ENCODE measurements at places on chromosomes 12 and 14. TPM values are rescaled to one million over a fixed set of nuclear protein-coding genes. Genes with fewer than 3 reads are reported as not detected.

DNA sequence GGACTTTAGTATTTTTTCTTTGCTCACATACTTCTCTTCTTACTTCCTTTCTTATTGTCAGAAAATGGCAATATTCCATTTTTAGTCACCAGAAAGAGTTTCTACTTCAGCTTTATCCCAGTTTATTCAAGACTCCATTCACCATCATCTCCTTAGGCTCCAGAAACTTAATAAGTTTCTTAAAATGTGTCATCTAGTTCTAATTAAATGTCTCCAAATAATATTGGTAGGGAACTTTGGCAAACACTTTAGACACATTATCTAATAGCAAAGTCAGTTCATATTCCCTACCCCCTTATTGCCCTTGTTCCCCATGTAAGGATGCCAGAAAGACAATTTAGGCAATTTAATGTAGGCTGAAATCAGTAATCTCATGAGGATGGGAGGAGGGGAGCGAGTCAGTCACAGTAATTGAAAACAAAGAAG lies 15.1 kb downstream of the EPYC start:
- no peak for DNase-seq

- peak; percentile 35 for DNase-seq
These were observed 17.6 kb upstream of the NR4A1 start for GRCh38 chr12:52033446-52034140.

DNA sequence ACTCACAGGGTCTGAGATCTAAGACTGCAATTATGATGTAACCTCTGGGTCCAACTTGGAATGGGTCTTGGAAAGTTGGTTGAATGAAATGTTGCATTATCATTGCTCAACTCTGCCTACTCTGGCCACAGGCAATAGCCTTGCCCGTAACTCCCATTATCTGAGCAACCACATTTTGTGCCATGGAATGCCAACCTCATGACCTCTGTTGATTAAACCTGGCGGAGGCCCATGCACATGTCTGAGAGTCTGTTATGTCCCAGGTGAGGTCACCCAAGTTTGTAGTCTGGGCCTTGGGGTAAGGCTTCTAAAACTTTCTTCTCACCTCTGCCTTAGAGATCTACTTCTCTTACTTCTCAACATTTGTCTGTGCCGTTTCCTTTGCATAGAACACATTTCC lies 140.9 kb downstream of the TBX5 start:
- no peak for DNase-seq

DNA sequence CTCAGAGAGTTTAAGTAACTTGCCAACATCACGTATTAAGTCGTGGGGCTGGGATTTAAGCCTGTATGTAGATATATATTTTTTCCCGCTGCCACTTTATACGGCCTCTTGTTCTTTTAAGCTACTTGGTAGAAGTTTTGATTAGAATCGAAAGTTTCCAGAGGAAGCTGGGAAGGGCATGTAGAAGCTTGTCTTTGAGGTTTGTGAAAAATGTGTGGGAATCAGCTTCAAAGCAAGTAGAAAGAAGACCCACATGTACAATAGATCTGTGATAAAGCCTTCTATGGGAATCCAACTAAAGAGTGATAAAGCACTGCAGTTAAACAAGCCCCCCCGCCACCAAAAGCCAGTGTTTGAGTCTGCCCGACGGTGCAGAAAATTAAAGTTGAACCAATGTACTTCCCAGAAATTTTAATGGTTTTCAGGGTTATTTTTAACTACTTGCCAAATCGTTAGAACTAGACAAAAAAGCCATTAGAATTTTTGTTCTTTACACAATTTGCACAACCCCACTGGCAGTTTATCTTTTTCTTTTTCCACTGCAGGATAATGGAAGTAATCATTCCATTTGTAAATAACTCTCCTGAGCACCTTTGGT lies 25.5 kb downstream of the SERPINA11 start:
- no peak for DNase-seq

DNA sequence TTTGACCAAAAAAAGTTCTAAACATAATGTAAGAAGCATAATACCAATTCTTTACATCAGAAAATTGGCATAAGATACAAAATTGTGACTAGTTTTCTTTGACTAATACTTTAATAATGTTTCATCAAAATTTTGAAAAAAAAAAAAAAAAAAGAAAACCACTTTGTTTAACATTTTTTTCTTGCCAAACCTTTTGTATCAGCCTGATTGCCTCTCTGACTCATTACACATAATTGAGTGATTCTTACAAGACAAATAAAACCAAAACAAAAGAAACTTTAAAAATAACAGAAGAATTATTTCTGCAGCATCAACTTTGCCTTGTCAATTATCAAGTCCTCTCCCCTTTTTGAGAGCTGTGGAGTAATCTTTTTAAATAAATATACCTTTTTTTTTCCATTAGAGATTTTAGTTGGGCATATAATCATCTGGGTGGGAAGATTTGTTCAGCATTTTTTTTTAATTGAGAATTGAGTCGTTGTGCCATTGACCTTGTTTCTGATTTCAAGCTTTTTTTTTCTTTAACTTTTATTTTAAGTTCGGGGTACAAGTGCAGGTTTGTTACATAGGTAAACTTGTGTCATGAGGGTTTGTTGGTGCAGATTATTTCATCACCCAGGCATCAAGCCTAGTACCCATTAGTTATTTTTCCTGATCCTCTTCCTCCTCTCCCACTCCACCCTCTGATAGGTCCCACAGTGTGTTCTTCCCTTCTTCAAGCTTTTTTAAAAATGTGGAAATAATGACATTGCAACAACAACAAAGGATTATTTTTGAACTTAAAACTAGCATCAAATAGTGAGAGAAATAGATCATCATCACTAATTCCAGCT lies 45.8 kb upstream of the HMGA2 start:
- no peak for DNase-seq

- DNase-seq, result no peak
These were observed 176.3 kb downstream of the ESR2 start for GRCh38 chr14:64117671-64118402.

DNA sequence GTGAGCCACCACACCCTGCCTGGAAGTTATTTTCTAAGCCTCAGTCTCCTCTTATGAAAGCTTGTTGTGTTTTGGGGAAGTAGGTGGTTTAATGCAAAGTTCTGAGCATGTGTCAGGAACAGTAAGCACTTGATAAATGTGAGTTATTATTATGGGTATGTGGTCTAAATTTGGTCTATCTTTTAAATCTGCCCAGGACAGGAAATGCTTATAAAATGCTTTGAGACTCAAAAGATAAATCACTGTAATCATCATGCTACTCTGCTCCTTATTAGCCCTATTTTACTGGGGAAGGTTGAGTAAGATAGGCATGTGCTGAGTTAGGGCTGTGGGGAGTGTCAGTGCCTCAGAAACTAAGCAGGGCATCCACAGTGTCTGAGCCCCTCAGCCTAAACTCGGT lies 13.1 kb upstream of the SRSF5 start:
- no peak for DNase-seq

GRCh38 chr12:92732216-92732615 lies 29.4 kb downstream of the PLEKHG7 start:
- no peak for DNase-seq

GRCh38 chr12:56010111-56010570 lies 10.7 kb upstream of the IKZF4 start:
- no peak for DNase-seq

DNA sequence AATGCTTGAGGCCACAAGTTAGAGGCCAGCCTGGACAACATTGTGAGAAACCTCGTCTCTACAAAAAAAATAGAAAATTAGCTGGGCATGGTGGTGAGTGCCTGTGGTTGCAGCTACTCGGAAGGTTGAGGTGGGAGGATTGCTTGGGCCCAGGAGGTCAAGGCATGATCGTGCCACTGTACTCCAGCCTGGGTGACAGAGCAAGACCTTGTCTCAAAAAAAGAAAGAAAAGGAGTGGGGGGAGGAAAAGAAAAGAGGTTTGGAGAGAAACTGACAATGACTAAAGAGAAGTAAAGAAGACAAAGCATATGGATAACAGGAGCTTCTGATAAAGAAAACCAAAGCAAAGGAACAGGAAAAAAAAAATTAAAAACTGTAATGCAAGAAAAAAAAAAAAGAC lies 37.4 kb upstream of the SELPLG start:
- no peak for DNase-seq

DNA sequence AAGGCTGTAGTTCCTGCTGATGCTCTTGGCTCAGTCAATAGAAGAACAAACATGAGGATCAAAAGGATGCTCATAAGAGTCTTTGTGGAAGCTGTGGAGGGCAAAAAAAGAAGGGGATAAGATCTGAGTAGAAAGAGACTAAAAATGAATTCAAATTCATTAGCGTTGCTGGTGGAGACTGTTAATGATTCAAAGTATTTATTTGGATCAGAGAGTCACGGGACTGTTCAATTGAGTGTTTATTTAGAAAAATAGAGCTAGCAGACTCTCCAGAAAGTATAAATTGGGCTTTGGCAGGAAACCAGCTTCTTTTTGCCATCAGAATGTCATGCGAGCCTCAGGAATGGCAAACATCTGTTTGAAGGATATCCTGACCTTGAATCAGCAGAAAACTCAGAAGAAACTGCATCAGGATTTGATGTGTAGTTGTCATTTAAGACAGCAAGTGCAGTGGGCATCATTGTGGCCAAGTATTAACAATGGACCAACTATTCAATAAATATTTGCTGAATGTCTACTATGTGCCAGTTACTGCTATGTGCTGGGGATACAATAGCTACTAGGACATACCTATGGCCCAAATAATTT lies 126.4 kb downstream of the TBC1D30 start:
- DNase-seq, result no peak

DNA sequence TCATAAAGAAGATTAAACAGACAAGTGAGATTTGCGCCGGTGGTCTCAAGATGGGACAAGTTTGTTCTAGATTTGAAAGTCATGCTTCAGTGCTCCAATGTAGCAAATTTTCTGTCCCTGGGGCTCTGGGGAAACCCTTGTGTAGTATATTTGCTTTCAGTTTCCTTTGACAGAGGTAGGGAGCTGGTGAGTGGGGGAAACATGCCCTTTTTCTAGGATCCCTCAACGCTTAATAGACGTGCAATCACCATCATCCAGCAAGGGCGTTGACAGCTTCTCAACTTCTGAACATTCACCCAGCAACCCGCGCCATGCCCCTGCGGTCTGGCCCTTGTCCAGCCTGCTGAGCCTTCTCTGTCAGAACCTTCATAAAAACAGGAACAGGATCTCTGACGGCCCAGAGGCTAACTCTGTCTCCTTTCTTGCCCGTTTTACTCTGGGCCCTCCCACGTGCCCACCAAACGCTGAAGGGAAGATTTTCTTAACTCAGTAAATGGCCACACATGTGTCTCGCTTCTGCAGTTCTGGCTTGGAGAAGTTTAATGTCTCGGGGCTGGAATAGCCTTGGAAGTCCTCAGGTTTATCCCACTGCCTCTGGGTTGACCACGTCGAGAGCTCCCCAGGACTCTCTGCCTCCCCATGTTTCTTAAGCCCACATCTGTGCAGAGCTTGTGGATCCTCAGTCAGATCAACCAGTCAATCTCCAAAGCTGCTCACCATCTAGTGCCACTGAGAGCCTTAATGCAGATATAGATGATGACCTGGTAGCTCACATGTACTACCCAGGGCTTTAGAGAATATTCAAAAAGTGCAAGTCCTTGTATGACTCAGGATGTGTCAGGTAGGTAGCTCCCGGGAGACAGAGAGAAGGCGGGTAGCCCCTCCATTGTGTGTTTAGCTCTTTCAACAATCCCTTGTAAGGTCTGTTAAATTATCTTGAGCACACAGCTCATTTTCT lies 58.1 kb upstream of the CCND2 start:
- DNase-seq, result peak; percentile 60

GRCh38 chr12:30754383-30754749 lies 385 bp downstream of the CAPRIN2 start:
- no peak for DNase-seq

GRCh38 chr14:39175445-39176262 lies 600 bp downstream of the PNN start:
- DNase-seq, result no peak

MTA1 gene
- 115 TPM for total RNA-seq

EID3 gene
- 6.2 TPM for total RNA-seq

HOXC6 gene
- total RNA-seq, result not detected

TMED8 gene
- 29.9 TPM for total RNA-seq

TMEM132D gene
- not detected for total RNA-seq

CLEC12A gene
- not detected for total RNA-seq

SYNDIG1L gene
- not detected for total RNA-seq

All from activated B cell treated with CpG ODN at 0.5 μM for 24 hours (primary cell).